ENCODE measurements at places on chromosomes 11 and 22. TPM values are rescaled to one million over a fixed set of nuclear protein-coding genes. Genes with fewer than 3 reads are reported as not detected.

The TTC38 gene
- total RNA-seq = 13.9 TPM

The CCDC157 gene
- total RNA-seq = 2.3 TPM

The ADM2 gene
- total RNA-seq = 0.69 TPM

The RASD2 gene
- total RNA-seq = 1.1 TPM

The AKIP1 gene
- 39.4 TPM for total RNA-seq

The KDM2A gene
- total RNA-seq = 46.2 TPM

The OAF gene
- 7.2 TPM for total RNA-seq

The CXCR5 gene
- 0.12 TPM for total RNA-seq

The LGALS12 gene
- total RNA-seq = not detected

The CHCHD10 gene
- total RNA-seq = 162 TPM

The CHRNA10 gene
- 1.9 TPM for total RNA-seq

All from A549 treated with ZK216348 at 1 μM for 4 hours (cell line).